Stimulated activated CD8-positive, alpha-beta memory T cell treated with anti-CD3 and anti-CD28 coated beads, Interleukin-4, amount 100 ng/mL, for 4 hours (primary cell): ENCODE measurements at places on chromosomes 2 and 18.

- DNase-seq = no peak
Observed at GRCh38 chr18:13456736-13457271, 238.2 kb downstream of the LDLRAD4 start.

GRCh38 chr2:150789376-150789905 is 302.0 kb upstream of the RND3 start:
- no peak for DNase-seq

DNA sequence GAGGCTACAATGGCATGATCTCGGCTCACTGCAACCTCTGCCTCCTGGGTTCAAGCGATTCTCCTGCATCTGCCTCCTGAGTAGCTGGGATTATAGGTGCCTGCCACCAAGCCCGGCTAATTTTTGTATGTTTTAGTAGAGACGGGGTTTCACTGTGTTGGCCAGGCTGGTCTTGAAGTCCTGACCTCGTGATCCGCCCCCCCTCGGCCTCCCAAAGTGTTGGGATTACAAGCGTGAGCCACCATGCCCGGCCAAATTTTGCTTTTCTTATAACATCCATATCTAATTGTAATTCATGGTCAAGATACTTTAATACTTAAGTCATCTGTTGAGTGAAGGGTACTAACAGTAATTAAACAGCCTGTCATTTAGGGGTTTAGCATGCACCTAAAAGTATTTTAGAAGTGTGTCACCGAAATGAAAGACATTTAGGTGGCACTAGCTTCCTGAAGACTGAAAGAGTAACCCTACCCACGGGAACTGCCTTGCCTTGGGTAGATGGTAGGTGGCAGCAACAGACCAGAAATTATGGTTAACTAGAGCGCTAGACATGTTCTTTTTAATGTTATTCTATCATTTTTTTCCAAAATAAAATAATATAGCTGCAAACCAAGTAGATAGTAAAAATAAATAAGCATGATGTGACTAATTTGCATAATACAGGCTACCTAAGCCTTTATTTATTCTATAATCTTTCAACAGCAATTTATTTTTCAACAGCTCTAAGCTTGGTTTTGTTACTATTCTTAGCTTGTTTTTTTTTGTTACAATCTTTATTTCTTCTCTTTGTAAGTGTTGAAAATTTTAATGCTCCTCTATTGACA is 8.6 kb upstream of the ACYP2 start:
- DNase-seq = no peak

DNA sequence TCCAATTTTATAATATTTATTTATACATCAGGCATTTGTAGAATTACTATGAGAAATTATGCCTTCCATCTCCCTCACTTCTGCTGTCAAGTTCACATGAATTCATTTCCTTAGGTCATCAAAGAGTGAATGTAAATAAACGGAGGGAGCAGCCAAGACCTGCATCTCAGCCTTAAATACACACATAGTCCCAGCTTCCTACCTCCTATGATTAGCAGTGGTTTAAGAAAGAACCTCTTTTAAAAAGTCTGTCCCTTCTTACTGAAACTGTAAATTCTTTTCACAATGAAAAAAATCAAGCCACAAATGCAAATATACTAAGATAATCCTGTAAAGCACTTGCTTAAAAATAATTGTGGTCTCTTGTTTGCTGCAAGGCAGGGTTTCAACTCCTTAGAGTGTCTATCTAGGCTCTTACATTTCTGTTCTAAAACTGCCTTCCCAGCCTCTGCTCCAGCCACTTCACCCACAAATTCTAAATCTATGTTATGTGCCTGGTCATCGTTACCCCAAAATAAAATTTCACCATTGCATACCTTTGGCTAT is 532.7 kb upstream of the FSHR start:
- no peak for DNase-seq

GRCh38 chr18:58429442-58429841 is 199.4 kb downstream of the ALPK2 start:
- DNase-seq = no peak

GRCh38 chr2:167212014-167212648 is 323.9 kb downstream of the XIRP2 start:
- DNase-seq = no peak

DNA sequence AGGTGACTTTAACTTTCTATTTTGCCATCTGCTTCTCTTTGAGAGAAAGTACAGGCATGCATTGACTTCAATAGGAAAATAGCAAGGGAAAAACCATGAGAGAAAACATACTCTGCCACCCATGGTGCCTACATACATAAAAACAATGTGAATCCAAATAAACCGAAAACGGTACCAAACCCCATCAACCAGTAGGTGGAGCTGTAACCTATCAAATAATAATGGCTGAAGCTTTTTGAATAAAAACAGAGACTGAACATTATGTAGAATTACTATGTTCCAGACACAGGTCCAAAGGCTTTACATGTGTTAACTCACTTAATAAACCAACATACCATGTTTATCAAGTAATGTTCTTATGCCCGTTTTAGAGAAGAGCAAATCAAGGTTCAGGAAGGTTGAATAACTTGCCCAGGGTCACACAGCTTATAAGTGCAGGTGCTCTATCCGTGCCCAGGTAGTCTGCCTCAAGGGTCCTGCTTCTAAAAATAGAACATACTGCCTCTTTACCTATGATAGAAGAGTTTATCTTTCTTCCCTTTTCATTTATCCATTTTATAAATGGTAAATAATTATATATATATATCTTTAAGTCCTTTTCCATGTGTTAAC is 293.9 kb upstream of the SYT4 start:
- no peak for DNase-seq

DNA sequence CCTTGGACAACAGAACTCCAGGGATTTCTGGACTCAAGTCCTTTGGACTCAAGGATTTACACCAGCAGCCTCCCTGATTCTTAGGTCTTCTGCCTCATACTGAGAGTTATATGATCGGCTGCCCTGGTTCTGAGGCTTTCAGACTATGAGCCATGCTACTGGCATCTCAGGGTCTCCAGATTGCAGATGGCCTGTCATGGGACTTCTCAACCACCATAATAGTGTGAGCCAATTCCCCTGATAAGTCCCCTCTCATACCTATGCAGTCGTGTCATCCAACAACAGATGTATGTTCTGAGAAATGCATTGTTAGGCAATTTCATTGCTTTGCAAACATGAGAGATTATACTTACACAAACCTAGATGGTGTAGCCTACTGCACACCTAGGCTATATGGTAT is 61.4 kb upstream of the MSTN start:
- DNase-seq = no peak

GRCh38 chr2:232817756-232818155 is 41.4 kb upstream of the KCNJ13 start:
- no peak for DNase-seq

- DNase-seq = no peak
Observed at GRCh38 chr2:97348265-97348664, 235.3 kb downstream of the ANKRD36 start.

GRCh38 chr18:27636576-27637085 is 451.5 kb upstream of the CHST9 start:
- no peak for DNase-seq

- no peak for DNase-seq
Observed at GRCh38 chr18:48020337-48021250, 90.1 kb upstream of the SMAD2 start.

DNA sequence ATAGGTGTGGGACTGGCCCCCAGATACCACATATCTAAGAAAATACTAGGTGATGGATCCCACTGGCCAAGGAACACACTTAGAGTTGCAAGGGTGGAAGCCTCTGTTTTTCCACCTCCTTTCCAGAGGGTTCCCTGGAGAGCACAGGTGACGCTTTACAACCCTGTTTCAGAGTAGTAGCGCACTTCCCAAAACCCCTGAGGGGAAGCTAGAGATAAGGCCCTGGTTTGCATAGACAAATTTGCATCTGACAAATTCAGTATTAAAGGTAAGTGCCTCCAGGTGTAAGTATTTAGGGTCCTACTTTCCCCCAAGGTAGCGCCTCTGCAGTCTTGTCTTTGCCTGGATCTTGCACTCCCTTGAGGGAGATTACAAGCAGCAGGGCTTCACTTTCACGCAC is 474 bp upstream of the CERKL start:
- DNase-seq = no peak

DNA sequence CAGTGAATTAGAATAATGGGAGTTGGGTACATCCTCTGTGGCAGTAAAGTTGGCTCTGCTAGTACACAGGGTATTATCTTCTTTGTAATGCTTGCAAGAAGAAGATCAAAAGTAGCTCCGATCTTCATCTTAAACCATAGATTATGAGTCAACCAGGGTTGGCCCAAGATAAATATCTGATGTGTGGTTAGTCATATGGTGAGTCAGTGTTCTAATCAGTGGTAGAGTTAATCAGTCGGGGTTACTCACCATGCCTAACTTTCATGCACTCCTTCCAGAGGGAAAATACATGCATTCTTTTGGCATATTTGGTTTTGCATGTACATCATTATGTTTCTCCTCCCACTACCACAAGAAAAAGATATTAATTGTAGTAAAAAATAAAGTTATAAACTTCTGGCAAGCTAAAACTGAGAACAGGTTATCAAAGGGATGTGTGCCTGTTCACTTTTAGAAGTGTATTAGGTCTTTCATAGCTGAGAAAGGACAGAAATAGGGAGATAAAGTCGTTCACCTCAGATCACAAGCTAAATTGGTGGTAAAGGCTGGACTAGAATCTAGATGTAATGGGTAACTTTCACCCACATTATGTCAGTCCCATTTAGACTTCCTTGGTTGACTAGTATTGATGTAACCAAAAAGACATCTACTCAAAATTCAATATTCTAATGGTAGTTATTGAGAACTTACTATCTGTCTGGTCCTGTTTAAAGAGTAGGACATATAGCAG is 684.4 kb downstream of the IRS1 start:
- no peak for DNase-seq

DNA sequence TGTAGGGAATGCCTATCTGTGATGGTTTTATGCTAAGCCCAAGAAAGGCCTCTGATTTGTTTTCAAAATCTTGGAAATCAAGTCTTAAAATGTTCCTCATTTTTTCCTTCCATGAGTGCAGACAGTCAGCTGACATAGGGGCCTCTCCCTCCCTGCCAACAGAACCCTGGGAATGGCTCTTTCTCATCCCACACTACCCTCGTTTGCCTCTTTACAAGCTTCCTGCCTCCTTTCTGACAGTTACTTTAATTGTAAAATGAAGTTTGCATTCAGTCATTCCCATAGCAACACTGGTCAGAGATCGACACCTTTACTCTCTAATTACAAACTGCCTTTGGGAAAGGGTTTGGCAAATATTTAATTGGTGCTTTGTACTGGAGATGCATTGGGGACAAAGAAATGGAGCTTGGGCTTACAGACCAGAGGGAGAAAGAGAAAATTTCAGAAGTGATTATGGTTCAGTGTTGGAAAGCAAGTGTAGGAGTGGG is 25.4 kb downstream of the KIF5C start:
- no peak for DNase-seq

DNA sequence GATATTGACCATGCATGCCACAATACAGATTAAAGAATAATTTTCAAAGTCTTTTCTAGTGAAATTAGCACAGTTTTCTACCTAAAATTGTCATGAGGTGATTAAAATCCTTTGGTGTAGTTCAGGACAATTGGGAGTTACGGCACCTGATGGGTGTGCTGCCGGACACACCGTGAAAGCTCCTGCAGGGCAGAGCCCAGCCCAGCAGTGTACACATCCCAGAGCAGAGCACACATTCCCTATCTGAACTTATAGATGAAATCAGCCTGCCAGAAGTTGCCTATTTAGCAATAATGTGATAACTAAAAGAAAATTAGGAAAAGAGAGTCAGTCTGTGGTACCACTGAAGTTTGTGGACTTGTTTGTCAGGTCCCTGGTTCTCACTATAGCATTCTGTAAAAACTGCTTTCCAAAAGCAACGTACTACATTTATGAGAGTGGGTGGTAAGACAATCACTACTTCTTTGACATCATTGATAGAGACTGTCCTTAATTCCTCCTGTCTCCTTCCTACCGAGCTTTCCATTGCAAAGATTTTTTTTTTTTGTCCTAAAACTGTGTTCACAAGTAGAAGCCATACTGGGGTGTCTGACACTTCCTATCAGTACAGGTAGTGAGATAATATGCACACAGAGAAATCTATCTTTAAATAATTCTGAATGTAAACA is 3.4 kb downstream of the CYTIP start:
- DNase-seq = no peak

GRCh38 chr2:5685225-5685624 is 7.0 kb upstream of the SOX11 start:
- no peak for DNase-seq

DNA sequence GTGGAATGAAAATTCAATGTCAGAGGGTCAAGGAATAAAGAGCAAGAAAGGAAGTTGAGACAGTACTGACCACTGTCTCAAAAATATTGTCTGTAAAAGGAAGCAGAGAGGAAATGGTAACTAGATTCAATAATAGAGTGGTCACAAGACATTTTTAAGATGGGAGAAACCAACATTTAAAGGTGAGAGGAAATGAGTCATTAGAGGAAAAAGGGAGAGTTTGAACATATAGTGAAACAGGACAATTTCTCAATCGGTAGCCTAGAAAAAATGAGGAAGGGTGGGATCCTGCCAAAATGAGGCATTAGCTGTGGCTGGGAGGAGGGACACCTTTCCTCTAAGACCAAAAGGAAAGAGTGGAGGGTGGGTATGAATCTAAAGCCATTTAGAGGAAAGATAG is 288.5 kb downstream of the SP3 start:
- no peak for DNase-seq

- DNase-seq = no peak
Observed at GRCh38 chr2:120142528-120143219, 80.5 kb downstream of the TMEM185B start.

- DNase-seq = no peak
Observed at GRCh38 chr2:231819447-231820042, 33.3 kb downstream of the COPS7B start.

DNA sequence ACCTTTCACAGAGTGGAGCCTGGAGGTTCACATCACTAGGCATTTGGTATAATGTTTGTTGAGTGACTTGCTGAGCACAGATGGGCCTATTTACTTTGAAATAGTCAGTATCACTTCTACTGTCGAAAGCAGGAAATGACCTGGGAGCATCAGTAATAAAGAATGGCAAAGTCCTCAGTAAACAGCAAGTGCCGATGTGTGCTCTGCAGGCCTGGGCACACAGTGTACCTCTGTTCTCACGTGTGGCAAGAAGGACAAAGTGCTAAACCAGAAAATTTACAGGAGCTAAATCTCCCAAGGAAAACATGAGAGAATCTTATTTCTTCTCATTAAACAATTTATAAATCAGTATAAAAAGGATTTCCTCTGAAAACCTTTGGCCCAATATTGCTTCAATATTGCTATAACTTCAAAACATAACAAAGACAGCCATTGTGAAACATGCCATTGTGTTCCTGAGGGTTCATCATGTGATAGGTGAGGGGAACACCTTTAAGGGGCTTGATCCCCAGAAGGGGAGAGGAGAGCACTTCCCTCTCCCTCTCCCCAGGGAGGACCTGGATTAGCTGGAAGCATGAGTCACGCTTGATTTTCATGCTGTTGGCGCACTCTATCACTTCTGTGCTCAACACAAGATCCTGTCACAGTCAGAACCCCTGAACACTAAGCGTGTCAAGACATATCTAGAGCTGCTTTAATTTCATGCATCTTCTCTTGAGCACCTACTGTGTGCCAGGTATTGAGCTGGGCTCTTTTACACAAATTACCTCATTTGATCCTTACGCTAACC is 131.5 kb upstream of the SMAD2 start:
- no peak for DNase-seq
